Right kidney (tissue), 9 donors: ENCODE measurements at places on chromosomes 1 and 21.
A peak's percentile ranks its signal among the peaks of the same experiment; 100 is the strongest.

- no peak for DNase-seq
Measured at GRCh38 chr1:207084701-207085180, 3.9 kb upstream of the C4BPB start.

- no peak for DNase-seq
Measured at GRCh38 chr1:167161242-167161641, 59.4 kb upstream of the POU2F1 start.

DNA sequence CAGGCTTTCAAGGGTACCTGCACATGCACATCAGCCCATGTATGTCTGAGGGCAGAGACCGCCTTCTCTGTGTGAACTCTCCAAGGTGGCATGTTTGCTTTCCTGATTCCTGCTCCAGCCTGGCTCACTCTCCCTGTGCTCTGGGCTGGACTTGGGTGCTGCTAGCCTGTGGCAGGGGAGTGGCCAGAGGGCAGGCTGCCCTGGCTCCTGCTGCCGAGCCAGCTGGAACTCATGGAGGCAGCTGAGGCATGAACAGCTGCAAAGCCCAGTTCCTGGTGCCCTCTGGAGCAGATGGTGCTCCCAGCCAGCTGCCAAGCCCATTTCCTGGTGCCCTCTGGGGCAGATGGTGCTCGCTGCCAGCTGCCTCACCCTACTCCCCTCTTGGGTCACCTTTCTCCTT is 7.6 kb downstream of the UBL4B start:
- no peak for DNase-seq

DNA sequence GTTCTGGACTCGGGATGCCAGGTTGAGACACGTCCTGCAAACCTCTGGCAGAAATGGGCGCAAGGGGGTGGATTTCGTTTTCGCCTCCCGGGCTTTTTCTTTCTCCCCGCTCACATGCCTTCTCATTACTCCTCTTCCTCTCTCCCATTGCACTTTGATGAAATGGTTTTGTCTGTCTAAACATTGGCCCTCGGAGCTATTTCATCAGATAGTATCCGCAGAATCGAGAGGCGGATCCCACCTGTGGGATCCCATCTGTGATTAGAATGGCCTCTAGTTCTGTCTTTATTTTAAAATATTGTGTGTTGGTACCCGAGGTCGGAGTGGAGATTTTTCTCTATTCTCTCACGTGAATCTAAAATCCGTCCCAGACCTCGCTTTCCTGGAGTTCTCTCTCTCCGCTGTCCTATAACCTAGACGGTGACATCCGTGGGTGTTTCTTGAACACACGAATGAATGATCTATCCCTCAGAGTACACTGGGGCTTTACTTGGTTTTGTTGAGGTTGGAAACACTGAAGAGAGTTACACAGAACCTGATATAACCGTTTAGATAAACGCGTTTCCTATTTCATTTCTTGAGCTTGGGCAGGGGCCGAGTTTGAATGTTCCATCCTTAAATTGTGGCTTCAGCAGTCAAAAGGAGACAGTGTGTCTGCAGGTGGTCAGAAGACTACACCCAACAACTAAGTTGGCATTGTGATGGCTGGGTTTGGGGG is 2.0 kb downstream of the EDARADD start:
- no peak for DNase-seq

GRCh38 chr1:205319081-205320018 is 2.2 kb downstream of the NUAK2 start:
- no peak for DNase-seq

GRCh38 chr1:201356236-201356635 is 21.2 kb downstream of the TNNT2 start:
- DNase-seq: no peak

DNA sequence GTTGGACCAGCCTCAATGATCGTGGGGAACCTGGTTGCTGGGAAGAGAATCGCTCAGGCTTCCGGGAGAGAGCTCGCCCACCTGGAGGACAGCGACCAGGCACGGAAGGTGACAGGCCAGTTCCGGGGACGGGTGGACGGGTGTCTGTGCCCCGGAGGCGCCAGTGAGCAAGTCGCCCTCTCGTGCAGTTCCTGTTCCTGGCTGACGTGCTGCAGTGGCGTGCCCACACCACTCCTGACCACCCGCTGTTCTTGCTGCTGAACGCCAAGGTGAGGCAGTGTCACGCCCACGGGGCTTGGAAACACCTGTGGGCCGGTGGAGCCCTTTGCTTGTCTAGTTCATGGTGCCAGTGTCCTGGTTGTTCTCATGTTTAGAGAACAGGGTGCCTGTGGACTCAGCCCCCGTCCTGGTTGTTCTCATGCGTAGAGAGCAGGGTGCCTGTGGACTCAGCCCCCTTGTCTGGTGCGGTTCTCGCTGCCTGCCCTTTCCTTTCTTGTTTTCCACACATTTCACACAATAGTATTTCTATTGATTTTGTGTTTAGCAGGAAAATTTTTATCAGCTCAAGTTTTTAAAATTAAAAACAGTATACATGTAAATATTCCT is 53.1 kb downstream of the S100B start:
- no peak for DNase-seq

DNA sequence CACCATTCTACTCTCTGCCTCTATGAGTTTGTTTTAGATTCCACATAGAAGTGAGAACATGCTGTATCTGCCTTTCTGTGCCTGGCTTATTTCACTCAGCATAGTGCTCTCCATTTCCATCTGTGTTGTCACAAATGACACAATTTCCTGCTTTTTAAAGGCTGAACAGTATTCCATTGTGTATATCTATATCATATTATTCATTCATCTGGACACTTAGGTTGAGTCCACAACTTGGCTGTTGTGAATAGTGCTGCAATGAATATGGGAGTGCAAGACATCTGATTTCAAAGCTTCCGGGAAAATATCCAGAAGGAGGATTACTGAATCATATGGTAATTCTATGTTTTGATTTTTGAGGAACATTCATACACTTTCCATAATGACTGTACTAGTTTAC is 20.1 kb upstream of the DONSON start:
- DNase-seq: no peak

DNA sequence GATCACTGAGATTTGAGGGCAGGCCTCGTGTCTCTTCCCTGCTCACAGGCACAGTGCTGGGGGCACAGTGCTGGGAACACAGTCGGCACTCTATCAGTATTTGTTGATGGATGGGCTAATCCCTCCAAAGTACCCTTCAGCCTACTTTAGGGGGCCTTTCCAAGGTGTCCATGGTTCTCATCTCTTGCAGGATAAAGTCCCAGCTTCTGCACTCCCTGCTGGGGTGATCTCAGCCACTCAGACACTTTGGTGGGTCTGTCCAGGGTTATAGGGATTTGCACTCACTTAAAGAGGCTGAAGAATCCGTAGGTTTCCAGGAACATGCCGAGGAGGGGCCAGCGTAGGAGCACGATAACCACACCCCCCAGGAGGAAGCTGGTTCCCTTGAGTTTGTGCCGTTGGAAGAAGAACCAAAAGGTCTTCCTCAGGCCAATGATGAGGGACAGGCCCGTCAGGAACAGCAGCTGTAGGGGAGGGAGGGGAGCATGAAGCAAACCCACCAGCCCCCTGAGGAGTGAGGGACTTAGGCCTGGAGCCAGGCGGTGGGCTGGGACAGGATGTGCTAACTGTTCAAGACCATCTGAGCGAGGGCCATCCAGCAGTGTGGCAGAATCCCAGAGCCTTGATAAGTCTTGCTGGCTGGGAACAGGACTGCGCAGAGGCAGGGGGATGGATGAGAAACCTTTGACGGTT is 5.2 kb upstream of the KISS1 start:
- DNase-seq: no peak

DNA sequence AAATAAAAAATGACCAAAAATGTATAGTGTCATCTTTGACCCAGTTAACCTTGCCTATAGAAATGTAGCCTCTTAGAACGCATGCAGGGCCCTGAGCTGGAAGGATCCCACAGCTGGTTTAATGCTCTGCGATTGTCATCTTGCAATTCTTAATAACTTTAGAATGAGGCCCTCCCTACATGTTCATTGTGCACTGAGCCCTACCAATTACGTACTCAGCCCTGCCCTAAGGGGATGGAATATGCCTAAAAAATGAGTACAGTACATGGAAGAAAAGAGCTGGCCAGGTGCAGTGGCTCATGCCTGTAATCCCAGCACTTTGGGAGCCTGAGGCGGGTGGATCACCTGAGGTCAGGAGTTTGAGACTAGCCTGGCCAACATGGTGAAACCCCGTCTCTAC is 57.8 kb upstream of the BCAR3 start:
- DNase-seq: no peak

GRCh38 chr1:199452627-199453026 is 574.9 kb upstream of the NR5A2 start:
- no peak for DNase-seq

DNA sequence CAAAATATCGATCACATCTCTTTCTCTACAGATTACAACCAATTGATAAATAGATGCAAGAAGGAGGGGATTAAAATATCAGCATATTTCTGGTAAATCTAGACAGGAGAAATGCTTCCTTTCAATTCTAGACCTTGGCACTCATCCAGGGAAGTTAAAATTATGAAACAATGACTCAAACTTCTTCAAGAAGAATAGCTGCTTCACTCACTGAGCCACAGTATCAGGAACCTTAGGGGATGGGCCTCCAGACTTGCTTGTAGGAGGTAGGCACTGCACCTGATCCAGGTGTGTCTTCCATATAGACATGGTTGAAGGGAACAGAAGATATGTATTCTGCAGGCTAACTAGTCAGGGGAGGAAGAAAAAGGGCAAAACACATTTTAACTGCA is 9.8 kb downstream of the SLAMF7 start:
- DNase-seq: no peak

- DNase-seq: no peak
Measured at GRCh38 chr1:207854001-207854400, 56.9 kb downstream of the CD34 start.

GRCh38 chr1:203426366-203426765 is 49.2 kb upstream of the PRELP start:
- no peak for DNase-seq

GRCh38 chr1:36824390-36824861 is 209.9 kb downstream of the GRIK3 start:
- DNase-seq: peak; percentile 36

DNA sequence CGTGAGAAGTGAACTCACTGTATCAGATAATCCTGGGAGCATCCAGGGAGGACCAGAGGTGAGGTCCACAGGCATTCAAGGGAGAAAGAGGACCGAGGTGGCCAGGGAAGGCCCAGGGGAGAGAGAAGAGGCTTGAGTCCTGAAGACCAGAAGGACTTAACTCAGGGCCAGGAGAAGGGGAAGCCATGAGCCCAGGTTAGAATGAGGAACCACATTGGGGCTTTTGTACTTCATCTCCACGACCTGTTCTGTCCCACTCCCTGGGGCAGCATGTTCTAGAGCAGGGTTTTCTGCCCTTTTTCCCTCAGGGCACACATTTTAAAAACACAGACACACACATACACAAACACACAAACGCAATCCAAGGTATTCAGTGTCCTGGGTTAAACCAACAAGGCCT is 8.4 kb downstream of the LGR6 start:
- DNase-seq: no peak

- DNase-seq: no peak
Measured at GRCh38 chr21:40340357-40340756, 473.1 kb downstream of the PCP4 start.

DNA sequence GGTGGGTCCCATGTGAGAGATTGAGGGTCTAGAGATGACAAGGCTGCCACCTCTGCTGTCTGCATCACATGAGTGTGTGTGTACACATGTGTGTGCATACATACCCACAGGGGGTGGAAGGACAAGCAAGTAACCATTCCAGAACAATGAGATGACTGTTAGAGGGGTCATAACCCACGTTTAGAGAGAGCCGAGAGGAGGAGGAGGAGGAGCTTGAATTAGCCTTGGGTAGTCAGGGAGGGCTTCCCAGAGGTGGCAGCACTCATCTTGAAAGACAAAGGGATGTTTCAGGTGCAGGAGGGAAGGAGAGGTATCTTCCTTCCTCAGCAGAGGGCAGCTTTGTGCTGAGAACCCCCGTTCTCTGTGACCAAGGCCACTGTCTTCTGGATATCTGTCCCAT is 21.3 kb downstream of the TNFRSF1B start:
- DNase-seq: no peak
